HT1080 (cell line): ENCODE measurements at places on chromosomes 2 and 18. TPM values are rescaled to one million over a fixed set of nuclear protein-coding genes. Genes with fewer than 3 reads are reported as not detected.

The TRIM43 gene
- not detected in 2 replicates for total RNA-seq

The IL1RL2 gene
- total RNA-seq = not detected in 2 replicates

The CD28 gene
- total RNA-seq = 0.03 TPM in 1 of 2 replicates, not detected in the other

The KYNU gene
- 0.47 and 1.0 TPM in 2 replicates for total RNA-seq

The ASB3 gene
- 16.0 and 16.4 TPM in 2 replicates for total RNA-seq

The MDH1B gene
- total RNA-seq = 0.29 and 1.1 TPM in 2 replicates

The C2orf66 gene
- total RNA-seq = not detected in 2 replicates

The ZNF892 gene
- 0.32 and 1.5 TPM in 2 replicates for total RNA-seq

The UGT1A3 gene
- not detected in 2 replicates for total RNA-seq

The DSG3 gene
- total RNA-seq = not detected in 2 replicates

The VIT gene
- not detected in 2 replicates for total RNA-seq

The WNT10A gene
- total RNA-seq = 0.20 TPM in 1 of 2 replicates, not detected in the other
